CD4-positive, alpha-beta T cell treated with Interleukin-4 for 1 hour (primary cell): ENCODE measurements at places on chromosomes 13 and 19.

DNA sequence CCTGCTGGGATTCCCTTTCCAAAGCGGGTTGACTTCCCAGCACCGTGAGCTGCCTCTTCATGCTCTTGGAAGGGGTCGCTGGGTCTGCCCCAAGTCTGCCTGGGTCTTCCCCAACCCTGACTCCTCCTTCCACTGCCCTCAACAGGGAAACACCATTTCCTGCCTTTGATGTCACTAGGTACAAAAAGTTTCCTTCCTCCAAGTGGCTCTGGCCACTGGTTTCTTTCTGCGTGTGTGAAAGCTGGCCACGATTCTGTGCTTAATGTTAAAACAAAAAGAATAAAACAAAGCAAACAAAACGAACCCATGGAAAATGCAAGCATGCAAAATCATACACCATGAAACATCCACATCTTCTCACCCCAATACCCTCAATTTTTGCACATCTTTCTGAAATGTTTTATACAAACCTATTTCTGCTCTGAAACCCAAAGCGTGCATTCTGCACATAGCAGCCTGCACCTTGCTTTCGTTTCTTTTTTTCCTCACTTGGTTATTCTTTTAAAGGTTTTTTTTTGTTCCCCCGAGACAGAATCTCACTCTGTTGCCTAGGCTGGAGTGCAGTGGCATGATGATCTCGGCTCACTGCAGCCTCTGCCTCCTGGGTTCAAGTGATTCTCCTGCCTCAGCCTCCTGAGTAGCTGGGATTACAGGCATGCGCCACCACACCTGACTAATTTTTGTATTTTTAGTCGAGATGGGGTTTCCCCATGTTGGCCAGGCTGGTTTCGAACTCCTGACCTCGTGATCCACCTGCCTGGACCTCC, 12.5 kb upstream of the TNFSF9 start:
- DNase-seq = peak; percentile 45

DNA sequence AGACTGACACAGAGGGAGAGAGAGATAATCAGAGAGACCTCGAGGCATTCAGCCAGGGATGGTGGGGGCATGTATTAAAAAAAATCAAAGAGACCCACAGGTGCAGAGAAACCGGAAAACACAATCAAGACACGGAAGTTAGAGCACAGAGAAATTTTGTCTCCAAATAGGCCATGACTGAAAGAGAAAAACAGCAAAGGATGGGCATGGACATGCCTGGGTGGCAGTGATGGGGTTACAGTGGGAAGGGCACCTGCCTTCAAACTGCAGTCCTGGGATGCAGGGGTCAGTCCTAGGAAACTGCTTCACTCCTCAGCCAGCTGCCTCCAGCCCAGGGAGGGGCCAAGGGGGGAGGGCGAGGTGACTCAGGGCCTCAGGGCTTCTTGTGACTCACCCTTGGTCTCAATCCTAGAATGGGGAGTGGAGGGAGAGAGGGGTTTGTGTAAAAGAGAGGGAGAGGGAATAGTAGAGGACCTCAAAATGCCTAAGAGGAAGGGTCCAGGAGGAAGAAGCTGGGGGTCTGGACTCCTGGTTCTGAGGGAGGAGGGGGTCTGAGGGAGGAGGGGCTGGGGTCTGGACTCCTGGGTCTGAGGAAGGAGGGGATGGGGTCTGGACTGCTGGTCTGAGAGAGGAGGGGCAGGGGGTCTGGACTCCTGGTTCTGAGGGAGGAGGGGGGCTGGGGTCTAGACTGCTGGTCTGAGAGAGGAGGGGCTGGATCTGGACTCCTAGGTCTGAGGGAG, 3.6 kb upstream of the KCNN4 start:
- DNase-seq = peak; percentile 63

DNA sequence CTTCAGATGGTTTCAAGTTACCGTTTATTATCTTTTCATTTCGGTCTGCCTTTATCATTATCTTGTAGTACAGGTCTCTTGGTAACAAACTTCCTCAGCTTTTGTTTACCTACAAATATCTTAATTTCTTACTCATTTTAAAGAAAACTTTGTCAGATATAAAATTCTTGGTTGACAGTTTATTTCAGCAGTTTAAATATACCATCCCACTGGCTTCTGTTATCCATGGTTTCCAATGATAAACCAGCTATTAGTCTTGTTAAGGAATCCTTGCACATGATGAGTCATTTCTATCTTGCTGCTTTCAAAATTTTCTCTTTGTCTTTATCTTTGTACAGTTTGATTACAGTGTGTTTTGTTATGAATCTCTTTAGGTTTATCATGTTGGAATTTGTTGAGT, 308.3 kb upstream of the SPRY2 start:
- no peak for DNase-seq

GRCh38 chr13:79749566-79749965, 268.6 kb downstream of the NDFIP2 start:
- no peak for DNase-seq

- no peak for DNase-seq
Measured at GRCh38 chr13:102190930-102191329, 210.9 kb downstream of the FGF14 start.

- DNase-seq = no peak
Measured at GRCh38 chr19:47587295-47587694, 14.3 kb upstream of the ZNF541 start.

- peak; percentile 87 for DNase-seq
Measured at GRCh38 chr19:42132030-42132628, at the start of gene POU2F2. Gene POU2F2 (minus strand): TSS chr19:42132446. CDS start chr19:42132411, 35 bp downstream.

- DNase-seq = no peak
Measured at GRCh38 chr13:89740994-89741685, 1606.3 kb upstream of the MIR17HG start.

GRCh38 chr19:27894906-27895754, 1317.8 kb downstream of the UQCRFS1 start:
- no peak for DNase-seq

DNA sequence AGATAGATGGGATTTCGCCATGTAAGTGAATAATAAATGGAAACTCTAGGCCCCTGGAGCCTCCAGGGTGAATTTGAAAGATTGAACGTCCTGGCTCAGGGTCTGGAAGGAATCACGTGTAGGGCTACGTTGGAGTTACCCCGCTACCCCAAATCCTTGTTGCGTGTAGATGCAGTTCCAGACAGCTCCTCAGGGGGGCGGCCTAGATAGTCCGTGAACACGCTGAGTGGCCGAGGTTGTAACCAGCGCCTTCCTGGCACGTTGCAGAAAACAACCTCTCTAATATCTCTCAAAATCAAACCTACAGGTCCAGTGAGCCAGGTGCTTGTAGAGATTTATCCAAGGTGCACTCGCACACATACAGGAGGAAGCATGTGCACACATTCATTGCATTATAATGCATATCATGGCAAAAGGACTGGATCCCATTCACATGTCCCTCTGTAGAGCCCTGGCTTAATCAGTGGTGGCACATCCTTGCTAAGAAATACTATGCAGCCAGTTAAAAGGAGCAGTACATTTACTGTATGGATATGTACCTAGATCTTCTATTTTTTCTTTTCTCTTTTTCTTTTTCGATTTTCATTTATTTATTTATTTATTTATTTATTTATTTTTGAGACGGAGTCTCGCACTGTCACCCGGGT, 2.5 kb upstream of the KEAP1 start:
- peak; percentile 86 for DNase-seq

DNA sequence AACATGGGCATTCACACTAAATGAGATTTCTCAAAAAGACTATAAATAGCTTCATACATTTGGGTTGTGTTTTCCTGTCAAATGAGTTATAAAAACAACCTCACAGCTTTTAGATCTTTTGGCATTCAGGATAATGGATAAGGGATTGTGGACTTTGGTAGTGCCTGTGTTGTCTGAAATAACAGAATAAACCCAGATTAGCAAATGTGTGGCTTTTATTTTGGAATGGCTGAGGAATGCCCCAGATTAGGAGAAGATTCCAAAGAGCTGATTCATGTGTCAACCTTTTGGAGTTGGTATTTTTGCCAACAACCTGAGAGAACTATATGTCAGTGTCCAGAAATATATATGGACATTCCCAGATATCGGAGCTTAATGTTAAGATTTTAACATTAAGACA, 164.7 kb downstream of the MTUS2 start:
- DNase-seq = no peak

- no peak for DNase-seq
Measured at GRCh38 chr19:1366296-1366695, 17.4 kb upstream of the NDUFS7 start.

DNA sequence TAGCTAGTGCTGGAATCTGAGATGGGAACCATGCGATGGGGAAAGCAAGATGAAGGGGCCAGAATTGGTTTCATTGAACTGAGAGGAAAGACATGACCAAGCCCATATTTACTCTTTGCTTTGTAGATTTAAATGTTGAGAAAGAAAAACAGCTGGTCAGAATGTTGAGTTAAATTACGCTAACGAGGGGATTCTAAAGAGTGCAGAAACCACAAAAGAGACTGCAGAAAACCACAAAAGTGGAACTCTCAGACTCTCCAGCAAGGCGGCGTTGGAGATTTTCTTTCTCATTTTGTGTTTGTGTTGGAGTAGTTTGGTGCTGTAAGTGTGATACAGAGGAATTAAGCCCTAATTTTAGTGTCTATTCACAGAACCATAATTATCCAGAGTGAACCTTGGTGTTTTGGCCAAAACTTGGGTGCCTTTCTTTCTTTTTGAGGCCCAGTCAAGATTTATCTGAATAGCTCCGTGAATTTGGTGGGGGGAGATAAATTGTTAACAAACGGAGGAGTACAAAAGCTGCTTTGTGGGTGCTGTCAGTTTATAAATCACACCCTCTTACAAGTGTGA, 26.3 kb downstream of the SAE1 start:
- DNase-seq = peak; percentile 29

DNA sequence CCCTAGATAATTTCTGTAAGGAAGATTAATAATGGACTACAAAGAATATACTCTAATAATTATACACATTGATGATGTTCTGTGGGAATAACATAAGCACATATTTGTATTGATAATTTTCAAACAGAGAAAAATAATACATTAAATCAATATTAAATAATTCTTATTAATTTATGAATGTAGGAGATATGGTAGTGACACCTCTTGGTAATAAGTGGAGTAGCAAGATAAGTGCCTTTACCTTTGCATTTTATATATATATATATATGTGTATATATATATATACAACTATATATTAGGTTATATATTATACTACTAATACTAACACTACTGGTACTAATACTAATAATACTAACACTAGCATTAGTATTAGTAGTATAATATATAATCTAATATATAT, 905.8 kb downstream of the SLITRK1 start:
- no peak for DNase-seq

DNA sequence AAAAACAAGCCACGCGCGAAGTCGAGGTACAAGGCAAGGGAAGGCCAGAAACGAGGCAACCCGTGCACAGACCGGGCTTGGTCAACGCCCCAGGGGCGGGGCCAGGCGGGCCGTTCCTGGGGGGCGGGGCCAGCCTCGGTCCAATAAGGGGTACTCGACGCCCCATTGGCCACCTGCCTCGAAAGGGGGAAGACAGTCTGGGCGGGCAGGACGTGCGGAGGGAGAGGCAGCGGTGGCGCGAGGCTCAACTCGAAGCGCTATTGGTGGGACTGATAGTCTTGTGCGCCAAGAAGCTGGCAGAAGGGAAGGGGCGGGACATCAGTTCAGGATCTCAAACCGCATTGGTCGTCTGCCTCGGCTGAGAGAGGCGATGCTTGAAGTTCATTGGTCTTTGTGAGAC, at the start of gene LYPD4:
Gene LYPD4, minus strand, starts transcription at position 83 of the 400 bp plus-strand sequence. CDS start 5,398 bp downstream, outside the sequence.
- no peak for DNase-seq

DNA sequence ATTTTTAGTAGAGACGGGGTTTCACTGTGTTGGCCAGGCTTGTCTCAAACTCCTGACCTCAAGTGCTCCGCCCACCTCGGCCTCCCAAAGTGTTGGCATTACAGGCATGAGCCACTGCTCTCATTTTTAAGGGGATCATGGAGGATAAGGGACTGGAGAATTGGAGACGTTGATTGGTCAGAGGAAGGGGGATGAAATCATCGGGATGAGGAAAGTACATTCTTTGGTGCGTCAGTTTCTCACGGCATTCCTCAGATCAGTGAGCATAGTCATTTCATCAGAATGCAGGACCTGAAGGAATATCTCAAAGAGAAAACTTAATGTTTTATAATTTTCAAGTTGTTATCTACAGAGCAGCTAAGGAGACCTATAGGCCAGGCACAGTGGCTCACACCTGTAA, 14.0 kb downstream of the ZNF114 start:
- DNase-seq = no peak

DNA sequence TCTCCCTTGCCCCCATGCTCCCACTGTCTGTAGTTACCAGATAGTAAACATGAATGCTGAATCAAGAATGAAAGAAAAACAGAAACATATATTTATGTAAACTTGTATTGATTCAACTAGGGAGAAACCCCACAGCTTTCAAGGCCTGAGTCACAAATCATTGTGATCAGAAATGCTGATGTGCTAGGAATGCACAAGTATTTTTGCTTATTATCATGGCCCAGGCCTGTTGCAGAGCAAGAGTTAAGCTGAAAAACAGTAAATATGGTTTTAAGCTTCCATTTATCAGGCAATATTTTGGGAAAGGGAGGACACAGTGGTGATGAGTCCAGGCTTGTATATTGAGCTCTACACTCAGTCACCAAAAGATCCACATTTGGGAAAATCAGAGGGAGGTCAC, 669.6 kb downstream of the DIAPH3 start:
- no peak for DNase-seq

DNA sequence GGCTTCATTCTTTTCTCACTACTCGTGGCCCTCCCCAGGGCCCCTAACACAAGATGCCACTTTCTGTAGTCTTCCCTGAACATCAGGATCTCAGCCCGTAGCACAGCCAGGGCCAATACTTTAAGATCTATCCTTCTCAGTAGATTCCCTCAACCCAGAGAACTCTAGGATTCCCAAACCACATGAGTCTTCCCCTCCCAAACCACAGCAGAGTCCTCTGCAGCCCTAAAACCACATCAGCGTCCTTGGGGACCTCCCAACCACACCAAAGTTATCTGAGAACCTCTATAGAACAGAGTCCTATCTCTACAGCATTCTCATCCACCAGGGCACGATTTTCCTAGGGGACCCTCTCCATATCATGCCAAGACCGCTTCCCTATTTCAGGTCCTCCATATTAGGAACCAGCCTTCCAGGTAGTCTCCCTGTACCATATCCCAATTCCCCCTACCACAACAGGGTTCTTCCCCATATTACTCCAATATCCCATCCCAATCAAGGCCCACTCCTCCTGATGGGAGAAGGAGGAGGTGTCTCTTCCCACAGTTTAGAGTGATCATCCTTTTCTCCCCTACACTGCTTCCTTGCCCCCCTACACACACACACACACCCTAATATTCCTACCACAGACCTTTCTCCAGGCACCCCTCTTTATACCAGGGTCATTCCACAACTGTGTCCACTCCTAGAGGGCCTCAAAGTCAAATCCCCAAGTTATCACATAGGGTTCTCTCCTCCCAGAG, 1.4 kb downstream of the DYRK1B start:
- DNase-seq = no peak

DNA sequence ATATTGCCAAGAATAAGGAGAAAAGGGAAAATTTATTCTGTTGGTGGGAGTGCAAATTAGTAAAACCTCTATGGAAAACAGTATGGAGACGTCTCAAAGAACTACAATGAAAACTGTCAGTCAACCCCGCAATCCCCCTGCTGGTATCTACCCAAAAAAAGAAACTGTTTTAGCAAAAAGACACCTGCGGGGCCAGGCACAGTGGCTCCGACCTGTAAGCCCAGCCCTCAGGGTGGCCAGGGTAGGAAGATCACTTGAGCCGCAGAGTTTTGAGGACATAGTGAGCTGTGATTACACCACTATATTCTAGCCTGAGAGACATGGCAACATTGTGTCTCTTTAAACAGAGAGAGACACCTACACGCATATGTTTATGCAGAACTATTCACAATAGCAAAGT, 37.5 kb upstream of the SLITRK1 start:
- no peak for DNase-seq

- no peak for DNase-seq
Measured at GRCh38 chr13:67623630-67624029, 393.5 kb upstream of the PCDH9 start.
